Progenitor cell of endocrine pancreas (in vitro differentiated cells): ENCODE measurements at places on chromosomes 2 and 18. TPM values are rescaled to one million over a fixed set of nuclear protein-coding genes. Genes with fewer than 3 reads are reported as not detected.
A peak's percentile ranks its signal among the peaks of the same experiment; 100 is the strongest.

DNA sequence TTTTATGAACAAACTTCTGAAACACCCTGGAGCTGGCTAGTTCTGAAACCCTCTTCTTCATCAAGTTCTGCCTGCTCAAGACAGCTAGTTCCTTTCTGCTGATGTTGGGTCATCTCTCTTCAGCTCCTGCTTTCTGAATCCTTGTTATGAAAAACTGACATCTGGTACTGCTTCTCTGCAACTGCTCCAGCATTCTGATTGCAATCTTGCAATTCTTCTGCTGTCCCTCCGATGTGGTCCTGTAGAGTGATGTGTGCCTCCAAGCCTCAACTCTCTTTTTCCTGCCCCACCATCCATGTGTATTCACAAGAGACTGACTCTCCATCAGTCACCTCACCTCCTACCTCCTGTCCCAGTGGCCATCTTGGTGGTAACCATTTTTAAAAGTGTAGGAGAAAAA lies 21.8 kb downstream of the COL6A3 start:
- no peaks in the 10 kb centered on the region for H3K4me1 ChIP-seq
- no peak overlapping the region for H3K4me3 ChIP-seq
- no peaks in the 10 kb centered on the region for H3K36me3 ChIP-seq
- H3K27ac ChIP-seq, result no peak overlapping the region
- peaks cover 48% of the 10 kb centered on the region for H3K27me3 ChIP-seq

DNA sequence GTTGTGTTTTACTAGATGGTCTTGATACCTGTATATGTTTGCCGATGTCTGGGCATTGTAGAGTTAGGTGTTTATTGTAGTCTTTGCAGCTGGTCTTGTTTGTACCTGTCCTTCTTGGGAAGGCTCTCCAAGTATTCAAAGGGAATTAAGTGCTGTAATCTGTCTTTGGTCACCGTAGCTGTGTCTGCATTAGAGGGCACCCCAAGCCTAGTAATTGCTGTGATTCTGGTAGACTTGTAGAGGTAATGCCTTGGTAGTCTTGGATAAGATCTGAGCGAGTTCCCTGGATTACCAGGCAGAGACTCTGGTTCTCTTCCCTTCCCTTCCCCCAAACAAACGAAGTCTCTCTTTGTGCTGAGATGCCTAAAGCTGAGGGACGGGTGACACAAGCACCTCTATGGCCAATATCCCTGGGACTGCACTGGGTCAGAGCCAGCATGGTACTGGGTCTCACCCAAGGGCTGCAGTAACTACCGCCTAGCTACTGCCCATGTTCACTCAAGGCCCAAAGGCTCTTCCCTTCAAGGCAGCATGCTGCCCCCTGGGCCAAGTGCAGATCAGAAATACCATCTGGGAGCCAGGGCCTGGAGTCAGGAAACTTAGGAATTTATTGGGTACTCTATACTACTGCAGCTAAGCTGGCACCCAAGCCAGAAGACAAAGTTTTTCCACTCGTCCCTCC lies 27.1 kb downstream of the STPG4 start:
- no peaks in the 10 kb centered on the region for H3K4me1 ChIP-seq
- H3K27ac ChIP-seq, result no peak overlapping the region
- H3K4me3 ChIP-seq, result no peak overlapping the region
- H3K27me3 ChIP-seq, result no peaks in the 10 kb centered on the region

DNA sequence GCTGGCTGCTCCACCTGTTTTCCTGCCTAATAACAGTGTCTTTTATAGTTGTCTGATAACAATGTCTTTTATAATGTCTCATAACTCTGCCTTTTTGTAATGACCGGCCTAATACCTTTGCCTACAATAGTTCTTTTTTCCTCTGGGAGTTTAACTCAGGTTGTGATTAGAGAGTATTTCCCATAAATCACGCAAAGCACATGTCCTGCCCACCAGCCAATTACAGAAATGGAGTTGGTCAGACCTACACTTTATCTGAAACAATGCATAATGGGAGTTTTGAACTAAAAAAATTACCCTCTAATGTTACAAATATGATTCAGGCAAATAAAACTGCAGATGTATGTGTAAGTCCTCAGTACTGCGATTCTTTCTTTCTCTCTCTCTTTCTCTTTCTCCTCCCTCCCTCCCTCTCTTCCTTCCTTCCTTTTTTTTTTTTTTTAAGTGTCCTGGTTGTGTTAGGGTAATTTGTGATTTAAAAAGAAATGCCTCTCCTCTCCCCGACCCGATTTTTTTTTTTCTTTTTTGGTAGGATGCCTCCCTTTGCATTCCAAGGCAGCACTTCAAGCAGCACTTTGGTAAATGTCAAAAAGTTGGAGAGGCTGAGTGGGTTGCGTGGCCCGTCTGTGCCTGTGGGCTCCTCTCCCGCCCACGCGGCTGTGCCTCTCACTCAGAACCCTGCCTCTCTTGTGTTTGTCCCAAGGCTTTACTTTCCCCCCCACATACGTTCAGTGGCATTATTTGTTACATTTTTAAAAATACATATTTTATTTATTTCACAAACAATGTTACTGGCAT lies 147.3 kb downstream of the AGAP1 start:
- no peaks in the 10 kb centered on the region for H3K27me3 ChIP-seq
- H3K4me1 ChIP-seq, result peaks cover 23% of the 10 kb centered on the region
- DNase-seq, result no peak
- H3K27ac ChIP-seq, result no peak overlapping the region
- no peaks in the 10 kb centered on the region for H3K36me3 ChIP-seq
- H3K4me3 ChIP-seq, result no peak overlapping the region

- no peaks in the 10 kb centered on the region for H3K27me3 ChIP-seq
- no peaks in the 10 kb centered on the region for H3K36me3 ChIP-seq
- no peak overlapping the region for H3K27ac ChIP-seq
- no peak overlapping the region for H3K4me3 ChIP-seq
- H3K4me1 ChIP-seq, result peaks cover 8% of the 10 kb centered on the region
Measured at GRCh38 chr2:28247290-28247689, 145.4 kb upstream of the FOSL2 start.

GRCh38 chr2:70991742-70992141 lies 2.9 kb downstream of the TEX261 start:
- H3K27me3 ChIP-seq, result no peaks in the 10 kb centered on the region
- H3K4me3 ChIP-seq, result peak overlapping the region; percentile 37
- DNase-seq, result no peak
- H3K27ac ChIP-seq, result no peak overlapping the region

DNA sequence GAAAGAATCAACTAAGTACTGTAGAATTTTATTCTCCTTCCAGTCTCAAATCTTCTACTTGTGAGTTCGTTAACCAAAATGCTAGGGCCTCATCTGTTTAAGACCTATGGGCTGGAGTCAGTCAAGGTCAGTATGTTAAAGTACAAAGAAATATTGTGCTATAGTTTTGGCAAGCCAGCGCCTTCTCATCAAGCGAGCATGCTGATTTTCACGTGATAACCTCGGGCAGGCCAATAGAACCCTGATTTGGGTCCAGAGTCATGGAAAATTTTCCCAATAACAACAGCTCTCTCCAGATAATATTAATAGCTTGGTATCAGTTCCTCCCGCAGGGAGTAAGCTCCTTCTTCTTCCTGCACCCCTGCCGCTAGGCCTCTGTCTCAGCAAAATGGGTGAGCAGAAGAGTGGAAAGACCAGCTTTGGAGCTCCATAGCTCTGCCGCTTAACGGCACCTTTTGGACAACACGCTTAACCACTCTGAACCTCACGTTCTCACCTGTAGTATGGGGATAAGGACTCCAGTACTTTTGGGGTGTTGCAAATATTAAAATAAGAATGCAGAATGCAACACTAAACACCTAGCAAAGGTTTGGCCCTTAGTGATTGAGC lies 11.7 kb downstream of the CABLES1 start:
- no peak for DNase-seq
- H3K27me3 ChIP-seq, result peaks cover 4% of the 10 kb centered on the region
- H3K27ac ChIP-seq, result no peak overlapping the region
- H3K4me3 ChIP-seq, result no peak overlapping the region
- peaks cover 8% of the 10 kb centered on the region for H3K4me1 ChIP-seq
- H3K36me3 ChIP-seq, result no peaks in the 10 kb centered on the region

POTEC gene
- not detected in 2 replicates for total RNA-seq

DNA sequence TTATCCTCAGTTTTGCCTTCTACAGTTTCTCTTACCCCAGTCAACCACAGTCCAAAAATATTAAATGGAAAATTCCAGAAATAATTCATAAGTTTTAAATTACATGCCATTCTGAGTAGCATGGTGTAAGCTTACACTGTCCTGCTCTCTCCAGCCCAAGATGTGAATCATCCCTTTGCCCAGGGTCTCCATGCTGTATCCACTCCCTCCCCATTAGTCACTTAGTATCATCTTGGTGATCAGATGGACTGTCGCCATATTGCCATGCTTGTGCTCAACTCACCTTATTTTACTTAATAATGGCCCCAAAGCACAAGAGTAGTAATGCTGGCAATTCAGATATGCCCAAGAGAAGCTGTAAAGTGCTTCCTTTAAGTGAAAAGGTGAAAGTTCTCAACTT lies 18.5 kb upstream of the CCNT2 start:
- no peaks in the 10 kb centered on the region for H3K27me3 ChIP-seq
- H3K4me3 ChIP-seq, result no peak overlapping the region
- DNase-seq, result no peak
- no peak overlapping the region for H3K27ac ChIP-seq
- no peaks in the 10 kb centered on the region for H3K36me3 ChIP-seq

TANK gene
- total RNA-seq, result 33.5 and 34.4 TPM in 2 replicates

DNA sequence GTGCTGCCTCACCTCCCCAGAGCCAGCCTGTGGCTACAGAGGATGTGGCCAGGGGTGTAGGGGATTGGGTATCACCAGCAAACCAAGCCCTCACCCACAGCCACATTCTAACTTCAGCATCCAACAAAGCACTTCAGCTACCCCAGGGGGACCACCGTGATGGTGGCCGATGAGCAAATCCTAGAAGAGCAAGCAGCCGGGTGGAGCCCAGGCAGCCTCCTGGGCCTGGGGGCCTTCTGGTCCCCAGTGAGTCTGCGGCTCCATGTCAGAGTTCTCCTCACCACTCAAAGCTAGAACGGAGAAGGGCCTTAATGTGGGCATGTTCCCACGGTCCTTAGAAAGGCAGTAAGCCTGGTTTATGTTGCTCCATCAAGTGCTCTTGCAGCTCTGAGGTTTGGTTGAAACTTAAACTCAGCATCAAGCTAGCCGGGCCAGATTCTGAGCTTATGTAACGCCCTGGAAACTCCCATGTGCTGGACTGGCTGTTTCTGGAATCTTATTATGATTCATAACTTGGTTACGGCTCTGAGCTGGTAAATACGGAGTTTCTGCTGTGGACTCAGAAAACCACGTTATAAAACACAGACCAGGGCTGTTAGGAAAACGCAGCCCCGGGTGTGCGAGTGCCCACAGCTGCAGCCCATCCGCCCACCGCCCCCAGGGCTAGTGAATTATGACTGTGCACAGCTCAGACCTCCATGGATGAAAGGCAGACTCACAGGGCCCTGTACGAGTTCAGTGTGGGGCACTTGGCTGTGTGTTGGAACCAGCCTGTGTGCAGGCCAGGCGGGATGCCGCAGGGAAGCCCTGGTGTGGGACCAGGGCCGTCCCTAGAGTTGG lies 99.8 kb downstream of the SEPTIN10 start:
- H3K4me1 ChIP-seq, result no peaks in the 10 kb centered on the region
- H3K4me3 ChIP-seq, result no peak overlapping the region
- no peak overlapping the region for H3K27ac ChIP-seq

GRCh38 chr2:100365434-100365833 lies 43.1 kb upstream of the LONRF2 start:
- DNase-seq, result no peak
- peaks cover 4% of the 10 kb centered on the region for H3K4me1 ChIP-seq
- no peak overlapping the region for H3K4me3 ChIP-seq
- no peaks in the 10 kb centered on the region for H3K36me3 ChIP-seq
- no peak overlapping the region for H3K27ac ChIP-seq

DNA sequence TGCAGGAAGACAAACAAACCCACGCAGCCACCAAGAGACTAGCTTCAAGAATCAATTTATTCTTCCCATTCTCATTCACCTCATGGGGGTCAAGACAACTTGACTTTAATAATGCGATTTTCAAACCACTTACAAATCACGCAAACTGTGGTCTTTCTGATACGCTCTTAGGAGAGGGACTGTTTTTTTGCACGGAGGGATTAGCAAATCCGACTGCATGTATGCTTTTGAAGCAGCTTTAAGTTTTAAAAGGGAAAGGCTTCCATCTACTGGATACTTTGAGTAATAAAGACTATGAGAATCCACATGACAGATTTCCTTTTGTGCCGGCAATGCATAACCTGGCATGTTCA lies 322.9 kb upstream of the KCNJ3 start:
- peak overlapping the region; percentile 47 for H3K4me3 ChIP-seq
- H3K27ac ChIP-seq, result no peak overlapping the region
- H3K27me3 ChIP-seq, result no peaks in the 10 kb centered on the region
- DNase-seq, result no peak

IL36G gene
- not detected in 2 replicates for total RNA-seq

RAB6C gene
- total RNA-seq, result 0.24 TPM in 1 of 2 replicates, not detected in the other

DNA sequence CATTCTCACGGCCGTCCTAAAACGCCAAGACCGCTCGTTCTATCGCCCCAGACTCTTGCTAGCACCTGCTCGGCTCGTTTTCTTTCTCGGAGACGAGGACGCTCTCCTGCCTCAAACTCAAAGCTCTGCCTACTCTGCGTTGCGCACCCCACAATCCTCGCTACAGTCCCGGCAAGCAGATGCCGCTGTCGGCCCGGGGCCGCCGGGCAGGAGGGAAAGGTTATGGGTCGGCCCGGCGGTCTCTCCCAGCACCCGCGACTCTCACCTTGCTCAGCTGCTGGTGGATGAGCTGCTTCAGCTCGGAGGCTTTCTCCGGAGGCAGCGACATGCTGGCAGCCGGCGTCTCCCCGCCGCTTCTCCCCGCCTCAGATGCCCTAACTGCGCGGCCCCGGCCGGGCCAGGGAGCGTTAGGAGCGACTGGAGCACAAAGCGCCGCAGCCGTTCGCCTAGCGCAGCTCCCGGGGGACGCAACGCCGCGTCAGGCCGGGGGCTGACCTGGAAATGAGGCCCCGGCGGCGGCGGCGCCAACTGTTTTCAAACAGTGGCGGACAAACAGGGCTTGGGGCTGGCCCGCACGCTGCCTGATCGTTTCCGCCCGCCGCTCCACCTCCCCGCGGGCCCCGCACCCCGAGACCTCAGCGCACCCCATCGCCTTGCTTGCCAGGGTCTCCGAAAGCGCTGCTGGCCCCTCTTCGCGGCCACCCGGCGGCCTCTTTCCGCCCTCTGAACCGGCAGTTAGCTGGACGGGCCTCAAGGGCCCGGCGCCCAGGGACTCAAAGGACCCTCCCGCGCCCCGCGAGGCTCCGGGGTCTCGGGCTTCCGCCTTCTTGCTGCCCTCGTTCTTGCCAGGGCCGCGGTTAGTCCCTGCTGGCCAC lies at the start of the genes CEP76 and PSMG2:
TSS of gene CEP76 (minus strand) at position 503 of the 875 bp plus-strand sequence. CDS start at position 328, 175 bp downstream.
TSS of gene PSMG2 (plus strand) at position 822 of the 875 bp plus-strand sequence. CDS start 66 bp downstream, outside the sequence.
- peak; percentile 74 for DNase-seq
- H3K27ac ChIP-seq, result peak within 1 kb of the TSS; percentile 100
- H3K27me3 ChIP-seq, result no peaks in the 10 kb centered on the region

DNA sequence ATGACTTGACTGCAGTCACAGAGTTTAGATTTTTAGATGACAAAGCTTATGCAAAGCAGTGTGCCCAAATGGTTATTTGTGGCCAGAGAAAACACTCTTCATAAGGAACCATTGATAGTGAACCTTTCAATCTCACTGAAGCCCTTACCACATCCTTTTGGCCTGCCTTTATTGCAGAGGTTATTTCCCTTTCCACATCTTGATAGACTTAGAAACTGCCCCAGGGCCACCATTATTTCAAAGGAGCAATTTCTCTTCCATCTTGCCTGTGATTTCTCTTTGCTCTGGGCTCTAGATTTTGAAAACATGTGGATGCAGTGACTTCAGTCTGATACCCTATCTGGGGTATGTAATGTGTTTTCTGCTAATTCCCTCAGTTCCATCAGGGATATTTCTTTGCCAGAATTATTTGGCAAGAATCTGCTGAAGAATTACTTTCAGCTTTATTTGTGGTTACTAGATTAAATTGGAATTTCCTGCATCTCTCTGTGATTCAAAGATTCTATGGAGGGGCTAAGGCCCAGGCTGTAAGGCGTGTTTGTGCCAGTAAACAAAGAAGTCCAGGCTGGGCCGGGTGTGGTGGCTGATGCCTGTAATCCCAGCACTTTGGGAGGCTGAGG lies 51.0 kb downstream of the MOGAT1 start:
- no peak for DNase-seq
- no peaks in the 10 kb centered on the region for H3K27me3 ChIP-seq
- H3K4me1 ChIP-seq, result no peaks in the 10 kb centered on the region
- no peaks in the 10 kb centered on the region for H3K36me3 ChIP-seq
